ENCODE measurements at places on chromosomes 13 and 19.

- DNase-seq: peak; percentile 13
Observed at GRCh38 chr13:93233997-93234416, 7.4 kb downstream of the GPC6 start.

GRCh38 chr19:5515737-5516136, 52.0 kb downstream of the TINCR start:
- no peak for DNase-seq

- peak; percentile 33 for DNase-seq
Observed at GRCh38 chr19:1690699-1691307, 38.4 kb upstream of the TCF3 start.

DNA sequence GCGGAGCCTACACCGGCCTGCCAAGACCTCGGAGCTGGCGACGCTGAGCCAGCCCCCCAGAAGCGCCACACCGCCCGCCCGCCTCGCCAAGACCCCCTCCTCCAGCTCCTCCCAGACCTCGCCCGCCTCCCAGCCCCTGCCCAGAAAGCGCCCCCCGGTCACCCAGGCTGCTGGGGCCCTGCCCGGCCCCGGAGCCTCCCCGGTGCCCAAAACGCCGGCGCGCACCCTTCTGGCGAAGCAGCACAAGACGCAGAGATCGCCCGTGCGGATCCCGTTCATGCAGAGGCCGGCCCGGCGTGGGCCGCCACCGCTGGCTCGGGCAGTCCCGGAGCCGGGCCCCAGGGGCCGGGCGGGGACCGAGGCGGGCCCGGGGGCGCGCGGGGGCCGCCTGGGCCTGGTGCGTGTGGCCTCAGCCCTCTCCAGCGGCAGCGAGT, 10.2 kb downstream of the C19orf25 start:
- DNase-seq: peak; percentile 42

GRCh38 chr19:38933544-38933943, 2.8 kb downstream of the MRPS12 start:
- DNase-seq: no peak

- peak; percentile 58 for DNase-seq
Observed at GRCh38 chr19:24159707-24160106, 72.7 kb downstream of the ZNF254 start.

DNA sequence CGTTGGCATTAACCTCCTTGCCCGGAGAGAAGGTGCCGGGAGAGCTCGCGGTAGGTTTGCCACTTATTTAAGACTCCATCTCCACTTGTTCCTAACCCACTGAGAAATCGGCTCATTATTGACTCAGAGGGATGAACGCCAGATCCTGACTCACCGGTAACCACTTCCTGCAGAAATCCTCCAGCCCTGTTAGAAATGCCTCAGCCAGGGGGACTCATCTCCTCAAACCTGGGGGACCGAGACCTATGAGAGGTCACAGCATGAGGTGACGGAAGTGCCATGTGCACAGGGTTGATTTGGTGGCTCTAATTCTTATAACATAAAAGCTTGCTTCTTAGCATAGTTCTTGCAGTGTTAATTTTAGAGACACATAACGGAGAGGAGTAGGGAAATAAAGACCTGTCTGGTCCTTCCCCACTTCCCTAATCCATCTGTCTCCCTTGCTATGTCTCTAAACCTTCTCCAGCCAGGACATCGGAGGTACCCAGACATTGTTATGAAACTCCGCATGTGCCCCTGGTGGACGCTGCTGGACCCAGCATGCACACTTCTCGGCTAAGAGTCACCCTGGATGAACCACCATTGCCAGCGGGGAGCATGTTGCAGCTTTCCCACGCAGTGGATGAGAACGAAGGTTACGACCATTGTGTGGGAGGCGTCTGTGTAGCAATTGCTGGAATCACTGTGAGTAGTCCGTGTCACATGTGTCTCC, 158.9 kb downstream of the EFNB2 start:
- DNase-seq: peak; percentile 99

DNA sequence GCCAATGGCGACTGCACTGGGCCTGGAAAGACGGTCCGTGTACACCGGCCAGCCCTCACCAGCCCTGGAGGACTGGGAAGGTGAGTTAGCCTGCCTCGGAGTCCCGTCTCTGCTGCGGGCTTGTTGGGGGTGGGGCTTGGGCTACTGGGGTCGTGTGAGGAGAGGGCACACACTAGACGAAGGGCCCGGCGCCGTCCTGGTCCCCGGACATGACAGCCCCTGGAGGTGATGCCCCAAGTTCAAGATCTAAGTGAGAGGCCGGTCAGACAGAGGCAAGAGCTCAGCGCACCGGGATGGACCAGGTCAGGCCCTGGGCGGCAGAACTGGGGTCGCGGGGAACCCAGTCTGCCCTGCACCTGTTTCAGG, 1.6 kb downstream of the CILP2 start:
- no peak for DNase-seq

- no peak for DNase-seq
Observed at GRCh38 chr13:50646070-50646469, 197.4 kb downstream of the DLEU7 start.

- peak; percentile 67 for DNase-seq
Observed at GRCh38 chr19:16041299-16041990, 34.9 kb upstream of the TPM4 start.

DNA sequence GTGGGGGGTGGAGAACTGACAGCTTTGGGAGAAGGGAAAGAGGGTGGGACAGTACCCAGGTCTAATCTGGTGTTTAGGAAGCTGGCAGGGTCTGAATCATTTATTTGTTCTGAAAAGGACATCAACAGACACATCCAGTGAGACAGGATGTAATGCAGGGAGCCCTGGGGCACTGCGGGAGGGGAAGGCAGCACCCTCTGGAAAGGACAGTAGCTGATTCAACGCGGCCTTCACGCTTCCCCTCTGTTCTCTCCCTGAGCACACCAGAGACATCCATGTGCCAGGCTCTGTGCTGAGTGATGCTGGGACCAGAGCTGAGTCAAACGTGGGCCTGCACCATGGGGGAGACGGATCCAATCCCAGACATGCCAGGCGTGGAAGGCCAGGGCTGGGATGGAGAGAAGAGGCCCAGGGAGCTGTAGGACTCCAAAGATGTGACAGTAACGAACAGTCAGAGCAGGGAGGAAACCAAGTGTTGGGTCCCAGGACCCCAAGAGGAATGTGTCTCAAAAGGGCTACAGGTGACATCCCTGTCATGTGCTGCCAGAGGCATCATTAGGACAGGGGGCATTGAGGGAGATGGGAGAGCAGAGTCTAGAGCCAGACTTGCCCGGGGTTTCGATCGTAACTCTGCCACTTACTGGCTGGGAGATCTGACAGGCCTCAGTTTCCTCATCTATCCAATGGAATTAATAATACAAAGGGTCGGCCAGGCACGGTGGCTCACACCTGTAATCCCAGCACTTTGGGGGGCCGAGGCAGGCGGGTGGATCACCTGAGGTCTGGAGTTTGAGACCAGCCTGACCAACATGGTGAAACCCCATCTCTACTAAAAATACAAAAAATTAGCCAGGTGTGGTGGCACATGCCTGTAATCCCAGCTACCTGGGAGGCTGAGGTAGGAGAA, 1.7 kb downstream of the ETFB start:
- DNase-seq: peak; percentile 43

DNA sequence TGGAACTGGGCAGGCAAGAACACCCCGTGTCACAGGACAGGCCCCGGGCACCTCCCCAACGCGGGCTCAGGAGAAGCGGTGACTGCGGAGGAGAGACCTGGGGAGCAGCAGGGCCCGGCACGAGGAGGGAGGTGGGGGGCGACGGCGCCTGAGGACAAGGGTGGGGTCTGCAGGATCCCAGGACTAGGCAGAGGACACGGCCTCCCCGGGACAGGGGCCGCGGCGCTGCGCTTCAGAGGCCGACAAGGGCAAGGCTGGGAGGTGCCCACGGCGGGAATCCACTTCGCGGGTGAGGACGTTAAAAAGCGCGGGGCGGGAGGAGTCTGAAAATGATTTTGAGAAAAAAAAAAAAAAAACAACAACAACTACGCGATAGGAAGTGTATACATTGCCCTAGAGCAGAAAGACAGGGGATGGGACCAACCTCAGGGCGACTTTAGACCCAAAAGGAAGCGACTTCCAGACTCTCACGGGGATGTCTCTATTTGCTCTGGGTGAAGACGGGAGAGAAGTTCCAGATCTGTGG, 44.9 kb downstream of the ZNF611 start:
- no peak for DNase-seq

GRCh38 chr19:2636897-2637683, 65.4 kb downstream of the GNG7 start:
- DNase-seq: peak; percentile 59

GRCh38 chr13:72648513-72649065, 78.8 kb downstream of the MZT1 start:
- peak; percentile 10 for DNase-seq

DNA sequence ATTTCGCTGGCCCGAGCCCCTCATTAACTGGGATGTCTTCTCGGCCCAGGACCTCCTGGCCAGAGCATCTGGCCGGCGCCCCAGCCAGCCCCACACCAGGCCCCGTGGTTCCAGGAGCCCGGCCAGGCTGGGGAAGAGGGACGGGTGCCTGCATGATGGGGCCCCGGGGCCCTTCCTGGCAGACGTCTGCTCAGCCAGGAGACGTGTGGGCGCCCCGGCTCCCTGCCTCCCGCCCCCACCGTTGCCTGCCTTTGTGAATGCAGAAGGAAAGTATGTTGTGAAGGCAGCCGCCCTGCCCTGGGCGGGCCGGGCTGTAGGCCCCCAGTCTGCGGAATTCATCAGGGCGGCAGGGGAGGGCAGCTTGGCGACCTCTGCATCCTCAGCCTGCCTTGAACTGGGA, 4.4 kb upstream of the COMP start:
- no peak for DNase-seq

- no peak for DNase-seq
Observed at GRCh38 chr19:42272989-42273406, 3.9 kb downstream of the CIC start.

GRCh38 chr19:34118879-34119748, 53.2 kb upstream of the LSM14A start:
- DNase-seq: no peak

DNA sequence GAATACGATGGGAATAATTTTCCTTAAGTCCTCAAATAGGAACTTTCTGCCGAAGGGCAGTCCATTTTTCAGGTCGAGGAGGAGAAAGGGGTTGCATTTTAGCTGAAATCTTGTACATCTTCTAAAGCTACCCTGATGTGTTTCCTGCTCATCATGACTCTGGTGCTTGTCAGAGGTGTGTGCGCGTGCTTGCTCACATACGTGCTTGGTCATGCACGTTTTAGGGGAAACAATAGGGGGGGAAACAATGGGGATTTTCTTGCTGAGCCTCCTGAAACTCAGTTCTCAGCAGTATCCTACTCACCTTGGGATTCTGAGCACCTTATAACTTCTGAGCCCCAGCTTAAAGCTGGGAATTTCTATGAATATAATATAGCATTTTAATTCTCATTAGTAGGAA, 44.7 kb downstream of the TM9SF2 start:
- no peak for DNase-seq

DNA sequence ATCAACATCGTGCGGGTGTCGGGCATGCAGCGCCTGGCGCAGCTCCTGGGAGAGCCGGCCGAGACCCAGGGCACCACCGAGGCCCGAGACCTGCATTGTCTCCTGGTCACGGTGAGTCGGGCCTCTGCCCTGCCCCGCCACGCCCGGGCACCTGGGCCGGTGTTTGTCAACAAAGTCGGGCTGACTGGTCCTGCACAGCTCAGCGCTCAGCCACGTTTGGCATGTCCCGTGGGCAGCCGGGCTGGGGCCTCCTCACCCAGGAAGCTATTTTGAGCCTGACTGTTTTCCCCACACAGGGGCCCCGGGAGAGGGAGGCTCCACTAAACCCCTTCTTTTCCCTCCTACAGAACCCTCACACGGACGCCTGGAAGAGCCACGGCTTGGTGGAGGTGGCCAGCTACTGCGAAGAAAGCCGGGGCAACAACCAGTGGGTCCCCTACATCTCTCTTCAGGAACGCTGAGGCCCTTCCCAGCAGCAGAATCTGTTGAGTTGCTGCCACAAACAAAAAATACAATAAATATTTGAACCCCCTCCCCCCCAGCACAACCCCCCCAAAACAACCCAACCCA, 1.3 kb downstream of the GADD45B start:
- DNase-seq: peak; percentile 49

- no peak for DNase-seq
Observed at GRCh38 chr13:101325423-101325822, 90.9 kb downstream of the NALCN start.

GRCh38 chr13:50463719-50464118, 379.8 kb downstream of the DLEU7 start:
- DNase-seq: no peak

- DNase-seq: no peak
Observed at GRCh38 chr19:48428670-48429069, 17.1 kb upstream of the GRWD1 start.

GRCh38 chr19:34260771-34261173, 6.4 kb downstream of the GARRE1 start:
- peak; percentile 61 for DNase-seq

DNA sequence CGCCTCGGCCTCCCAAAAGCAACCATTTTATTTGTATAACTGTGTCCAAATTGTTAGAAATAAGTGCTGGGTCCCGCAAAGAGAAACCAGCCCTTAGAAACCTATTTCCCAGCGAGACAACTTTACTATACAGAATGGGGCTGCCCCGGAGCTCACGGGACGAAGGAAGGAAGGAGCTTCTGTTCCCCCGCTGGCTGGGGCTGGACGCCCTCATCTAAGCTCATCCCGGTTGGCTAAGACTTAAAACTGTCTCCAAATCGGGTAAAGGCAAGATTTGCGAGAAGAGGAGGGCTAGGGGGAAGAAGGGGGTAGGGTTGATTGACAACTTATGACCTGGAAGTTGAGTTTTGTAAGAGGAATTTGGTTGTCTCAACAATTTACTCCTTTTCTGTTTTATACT, 12.3 kb upstream of the BSG start:
- DNase-seq: no peak

DNA sequence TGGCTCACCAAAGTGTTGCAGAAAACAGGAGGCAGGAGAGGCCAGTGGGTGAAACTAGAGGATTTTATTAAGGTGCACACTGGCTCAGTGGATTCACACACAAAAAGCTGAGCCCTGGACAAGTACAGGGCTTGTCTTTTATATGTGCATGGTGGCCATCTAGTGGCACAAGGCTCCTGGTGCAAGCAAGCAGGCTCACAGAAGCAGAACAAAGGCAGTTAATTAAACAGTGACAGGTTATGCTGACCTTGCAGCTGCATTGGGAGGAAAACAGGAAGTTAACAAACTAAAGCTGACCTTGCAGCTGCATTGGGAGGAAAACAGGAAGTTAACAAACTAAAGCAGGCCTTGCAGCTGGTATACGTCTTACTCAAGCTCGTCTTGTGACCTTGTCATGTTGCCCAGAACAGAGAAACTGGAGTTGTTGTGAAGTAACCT, 65.3 kb upstream of the ZNF681 start:
- DNase-seq: peak; percentile 11

DNA sequence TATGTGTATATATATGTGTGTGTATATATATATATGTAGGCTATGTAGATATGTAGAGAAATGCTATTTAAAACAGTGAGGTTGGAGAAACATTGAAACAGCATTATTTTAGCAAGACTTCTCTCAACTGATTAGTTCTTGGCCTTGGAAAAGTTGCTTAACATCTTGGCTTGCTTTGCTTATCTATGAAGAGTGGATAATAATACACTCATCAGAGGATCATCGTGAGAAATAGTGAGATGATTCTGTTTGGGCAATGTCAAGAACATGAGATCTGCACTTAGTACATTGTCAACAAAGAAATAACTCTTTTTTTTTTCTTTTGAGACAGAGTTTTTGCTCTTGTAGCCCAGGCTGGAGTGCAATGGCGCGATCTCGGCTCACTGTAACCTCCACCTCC, 128.3 kb downstream of the KLF5 start:
- DNase-seq: no peak

Measured in choroid plexus epithelial cell (primary cell).